NCI-H146 (cell line): ENCODE measurements at places on chromosomes 16 and 17.

GRCh38 chr16:29745853-29746345 is at the start of gene C16orf54:
Gene C16orf54 (minus strand): TSS chr16:29745990. CDS start chr16:29744951, 1,039 bp downstream.
- no peak for DNase-seq

DNA sequence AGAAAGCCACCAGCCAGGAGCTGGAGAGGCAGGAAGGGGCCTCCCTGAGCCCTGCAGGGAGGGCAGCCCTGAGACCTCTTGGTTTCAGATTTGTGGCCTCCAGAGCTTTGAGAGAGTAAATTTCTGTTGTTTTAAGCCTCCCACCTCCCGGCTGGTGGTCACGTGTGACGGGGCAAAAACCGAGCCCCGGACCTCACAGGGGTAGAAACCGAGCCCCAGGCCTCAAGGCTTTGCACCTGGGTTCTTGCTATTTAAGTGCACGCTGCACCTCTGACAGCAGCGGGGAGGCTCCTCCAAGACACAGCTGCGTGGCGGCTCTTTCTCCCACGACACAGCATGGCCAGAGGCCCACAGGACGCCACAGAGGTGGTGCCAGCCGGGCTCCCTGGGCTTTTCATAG is 17.4 kb upstream of the ZC3H18 start:
- DNase-seq, result no peak

DNA sequence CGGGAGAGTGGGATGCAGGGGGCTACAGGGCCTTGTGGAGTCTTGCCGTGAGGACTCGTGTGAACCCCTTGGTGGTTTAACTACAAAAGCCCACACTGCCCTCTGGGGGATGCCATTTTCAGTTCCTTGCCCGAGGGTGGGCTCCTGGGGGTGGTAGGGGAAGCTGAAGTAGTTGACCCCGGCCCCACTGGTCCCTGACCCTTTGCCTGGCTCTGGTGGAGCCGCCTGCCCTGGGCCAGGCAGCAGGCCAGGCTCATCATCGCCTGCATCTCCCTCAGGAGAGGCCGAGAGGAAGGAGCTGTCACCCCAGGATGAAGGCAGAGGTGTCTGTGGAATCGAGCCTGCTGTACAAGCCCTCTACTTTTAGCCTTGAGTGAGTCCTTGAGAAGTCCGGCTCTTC is 10.2 kb downstream of the COX4I1 start:
- DNase-seq, result no peak

DNA sequence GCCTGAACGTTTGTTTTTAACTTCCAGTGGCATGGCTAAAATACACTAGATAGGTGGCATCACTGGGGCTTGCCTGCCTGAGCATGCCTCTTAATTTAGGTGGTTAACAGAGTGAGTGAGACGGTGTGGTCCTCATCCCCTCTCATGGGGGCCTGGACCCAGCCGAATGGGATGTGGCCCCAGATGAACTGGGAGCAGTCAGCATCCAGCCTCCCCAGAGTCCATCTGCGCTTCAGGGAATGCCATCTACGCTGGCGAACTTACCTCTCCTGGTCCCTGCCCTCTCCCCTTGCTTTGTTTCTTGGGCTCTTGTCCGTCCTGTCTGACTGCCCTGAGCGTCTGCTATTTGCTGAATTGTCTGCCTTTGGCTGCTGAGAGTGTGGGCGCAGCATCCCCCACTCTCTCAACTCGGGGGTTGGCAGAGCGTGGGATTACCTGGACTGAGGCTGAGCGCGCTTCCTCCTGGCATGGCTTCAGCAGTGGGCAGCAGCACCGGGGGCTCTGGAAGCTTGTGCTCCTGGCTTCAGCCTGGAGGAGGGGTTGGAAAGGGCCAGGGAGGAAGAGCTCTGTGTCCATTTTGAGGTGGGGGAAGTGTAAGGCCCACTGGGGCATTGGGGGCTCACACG is 2.1 kb downstream of the RAB40C start:
- no peak for DNase-seq

DNA sequence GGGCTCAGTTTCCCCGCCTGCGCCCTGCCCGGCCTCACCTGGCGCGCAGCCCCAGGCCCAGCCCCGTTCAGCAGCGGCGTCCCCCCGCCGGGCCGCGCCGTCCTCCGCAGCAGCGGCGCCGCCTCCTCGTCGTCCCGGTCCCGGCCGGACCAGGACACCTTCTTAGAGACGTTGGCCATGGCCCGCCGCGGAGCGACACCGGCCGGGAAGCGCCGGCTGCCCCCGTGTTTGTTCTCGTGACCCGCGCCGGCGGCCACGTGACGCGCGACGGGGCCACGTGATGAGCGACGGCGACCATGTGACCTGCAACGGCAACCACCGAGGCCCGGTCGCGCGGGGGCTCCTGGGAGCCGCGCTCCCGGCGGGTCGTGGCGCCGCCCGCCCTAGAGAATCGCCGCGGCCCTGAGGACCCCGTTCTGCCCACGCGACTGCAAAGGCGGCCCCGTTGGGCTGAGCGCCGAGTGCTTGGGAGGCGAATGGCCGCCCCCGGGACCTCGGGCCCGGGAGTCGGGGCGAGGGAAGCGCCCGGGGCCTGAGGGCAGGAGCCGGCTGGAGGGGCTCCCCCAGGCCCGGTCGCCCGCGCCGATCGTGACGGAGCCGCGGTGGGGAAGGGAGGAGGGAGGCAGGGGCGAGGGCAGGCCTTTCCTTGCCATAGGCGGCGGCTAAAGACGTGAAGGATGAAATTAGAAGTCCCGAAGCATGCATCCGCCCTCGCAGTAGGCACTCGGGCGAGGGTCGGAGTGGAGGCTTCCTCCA is at the start of gene CLCN7:
Gene CLCN7 (minus strand): TSS at position 233 of the 756 bp plus-strand sequence. CDS start 54 bp downstream, at position 179.
- peak; percentile 84 for DNase-seq

DNA sequence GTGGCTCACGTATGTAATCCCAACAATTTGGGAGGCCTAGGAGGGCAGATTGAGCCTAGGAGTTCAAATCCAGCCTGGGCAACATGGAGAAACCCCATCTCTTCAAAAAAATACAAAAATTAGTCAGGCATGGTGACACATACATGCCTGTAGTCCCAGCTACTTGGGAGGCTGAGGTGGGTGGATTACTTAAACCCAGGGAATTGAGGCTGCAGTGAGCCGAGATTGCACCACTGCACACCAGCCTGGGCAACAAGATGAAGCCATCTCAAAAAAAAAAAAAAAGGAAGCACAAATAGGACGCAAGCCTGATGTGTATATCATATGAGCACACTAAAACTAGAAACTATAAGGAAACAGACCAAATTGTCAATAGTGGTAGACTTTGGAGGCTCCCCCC is 17.1 kb upstream of the FLCN start:
- no peak for DNase-seq

- DNase-seq, result no peak
Measured at GRCh38 chr17:28940142-28940541, 11.2 kb downstream of the PHF12 start.

- DNase-seq, result no peak
Measured at GRCh38 chr17:19274893-19275292, 37.7 kb downstream of the EPN2 start.

DNA sequence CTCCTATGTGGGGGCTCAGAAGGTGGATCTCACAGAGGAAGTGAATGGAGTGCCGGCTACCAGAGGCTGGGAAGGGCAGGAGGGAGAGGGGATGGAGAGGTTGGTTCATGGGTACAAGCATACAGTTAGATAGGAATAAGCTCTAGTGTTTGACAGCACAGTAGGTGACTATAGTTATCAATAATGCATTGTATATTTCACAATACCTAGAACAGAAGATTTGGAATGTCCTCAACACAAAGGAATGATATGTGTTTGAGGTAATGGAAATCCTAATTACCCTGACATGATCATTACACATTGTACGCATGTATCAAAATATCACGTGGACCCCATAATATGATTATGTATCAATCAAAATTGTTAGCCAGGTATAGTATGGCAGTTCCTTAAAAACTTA is 38.9 kb upstream of the MED9 start:
- no peak for DNase-seq

- DNase-seq, result no peak
Measured at GRCh38 chr16:69294051-69294450, 17.1 kb upstream of the VPS4A start.

- DNase-seq, result no peak
Measured at GRCh38 chr16:5678371-5678770, 580.8 kb upstream of the EEF2KMT start.

GRCh38 chr17:61389670-61390478 is 9.8 kb upstream of the TBX2 start:
- no peak for DNase-seq

GRCh38 chr16:962366-962765 is 8.4 kb downstream of the LMF1 start:
- no peak for DNase-seq

DNA sequence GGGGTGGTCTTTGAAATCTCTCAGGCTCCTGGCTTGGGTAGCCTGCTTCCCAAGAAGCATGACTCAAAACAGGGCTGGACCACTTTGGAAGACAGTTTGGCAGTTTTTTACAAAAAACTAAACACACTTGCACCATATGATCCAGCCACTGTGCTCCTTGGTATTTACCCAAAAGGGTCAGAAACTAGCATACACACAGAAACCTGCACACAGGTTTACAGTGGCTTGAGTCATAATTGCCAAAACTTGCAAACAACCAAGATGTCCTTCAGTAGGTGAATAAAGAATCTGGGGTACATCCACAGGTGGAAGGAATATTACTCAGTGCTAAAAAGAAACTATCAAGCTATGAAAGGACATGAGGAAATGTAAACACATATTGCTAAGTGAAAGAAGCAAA is 323.2 kb upstream of the CDH5 start:
- no peak for DNase-seq

DNA sequence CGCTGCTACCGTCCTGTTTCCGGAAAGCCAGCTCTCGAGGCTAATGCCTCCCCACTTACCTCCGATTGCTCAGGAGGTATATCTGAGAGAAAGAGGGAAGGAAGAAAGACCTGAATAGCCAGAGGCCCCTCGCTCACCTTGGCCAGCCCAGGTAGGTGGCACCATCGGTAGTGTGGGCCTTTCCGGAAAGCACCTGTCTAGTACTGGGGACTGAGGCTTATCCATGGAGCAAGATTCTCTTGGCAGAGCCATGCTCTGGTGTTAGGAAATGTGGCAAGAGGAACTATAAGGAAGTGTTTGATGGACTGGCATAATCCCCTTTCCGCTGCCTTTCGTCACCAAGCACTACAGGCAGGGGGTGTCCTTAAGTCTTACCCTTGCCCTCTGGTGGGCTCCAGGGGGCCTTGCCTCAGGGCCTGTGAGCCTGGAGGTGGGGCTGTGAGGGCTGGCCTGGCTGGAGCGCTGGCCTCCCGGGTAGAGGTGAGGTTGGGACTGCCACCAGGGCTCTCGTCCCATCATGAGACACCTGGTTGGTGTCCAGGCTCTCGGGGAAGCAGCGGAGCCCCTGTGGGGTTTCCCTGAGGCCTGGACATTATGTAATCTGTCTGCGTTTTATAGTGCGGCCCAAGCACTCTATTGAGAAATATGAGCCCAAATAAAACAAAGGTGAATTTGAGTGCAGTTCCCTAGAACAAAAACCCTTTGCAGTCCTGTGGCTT is 2.9 kb downstream of the CMIP start:
- peak; percentile 12 for DNase-seq

DNA sequence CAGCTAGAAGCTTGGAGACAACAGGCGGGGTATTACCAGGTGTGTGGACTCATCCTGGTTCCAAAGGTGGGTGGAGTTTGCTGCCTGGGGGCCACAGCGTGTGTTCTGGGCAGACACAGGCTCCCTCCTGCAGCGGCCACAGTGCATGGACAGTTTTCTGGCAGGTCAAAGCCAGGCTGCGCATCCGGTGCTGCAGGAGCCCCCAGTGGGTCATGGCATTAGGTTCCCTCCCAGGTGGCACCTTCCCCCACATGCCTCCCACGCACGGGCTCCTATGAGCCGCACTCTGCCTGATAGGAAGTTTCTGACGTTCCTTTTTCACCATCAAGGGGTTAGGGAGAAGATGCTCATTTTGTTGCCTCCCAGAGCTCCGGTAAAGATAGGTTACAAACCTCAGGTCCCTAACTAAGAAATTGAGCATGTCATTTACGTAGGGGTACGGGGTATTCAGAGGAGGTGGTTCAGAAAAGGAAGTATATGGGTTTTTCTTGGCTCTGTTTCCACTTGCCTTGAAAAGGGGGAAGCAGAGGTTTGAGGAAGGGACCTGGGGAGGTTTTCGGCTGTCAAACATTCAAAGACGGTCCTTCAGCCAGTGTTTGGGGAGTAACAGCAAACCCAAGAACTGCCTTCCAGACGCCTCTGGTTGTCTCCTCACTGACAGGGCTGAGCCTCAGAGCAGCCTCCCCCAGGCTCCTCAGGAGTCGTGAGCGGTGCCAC is 32.7 kb upstream of the NAT9 start:
- DNase-seq, result no peak

DNA sequence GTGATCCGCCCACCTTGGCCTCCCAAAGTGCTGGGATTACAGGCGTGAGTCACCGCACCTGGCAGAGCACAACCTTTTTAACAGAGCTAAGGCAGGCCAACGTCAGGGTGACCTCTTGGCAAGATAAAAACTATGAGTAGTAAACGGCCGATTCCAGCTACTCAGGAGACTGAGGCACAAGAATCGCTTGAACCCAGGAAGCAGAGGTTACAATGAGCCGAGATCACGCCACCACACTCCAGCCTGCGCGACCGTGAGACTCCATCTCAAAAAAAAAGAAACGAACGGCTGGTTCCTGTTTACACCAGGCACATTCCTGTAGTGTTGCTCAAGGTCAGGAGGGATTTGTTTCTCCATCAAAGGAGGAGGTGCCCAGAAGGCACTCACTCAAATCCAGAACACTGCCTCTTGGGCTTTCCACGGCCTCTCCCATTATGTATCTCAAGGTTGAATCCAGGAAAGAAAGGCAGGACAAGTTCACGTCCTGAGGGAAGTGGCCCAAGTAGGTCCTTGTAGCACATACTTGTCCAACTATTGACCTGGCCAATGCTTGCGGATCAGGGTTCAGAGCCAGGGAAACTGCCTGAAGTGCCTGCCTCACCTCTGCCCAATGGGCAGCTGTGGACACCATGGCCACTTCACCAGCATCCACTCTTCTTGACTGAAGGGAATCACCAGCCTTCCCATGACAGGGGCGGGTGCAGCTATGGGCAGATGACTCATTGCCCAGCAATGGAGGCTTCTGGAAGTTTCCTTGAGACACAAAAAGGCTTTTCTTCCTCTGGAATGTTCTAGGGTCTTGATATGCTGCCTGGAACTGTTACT is 13.5 kb downstream of the KNOP1 start:
- no peak for DNase-seq

GRCh38 chr17:48439110-48439850 is 9.3 kb upstream of the SKAP1 start:
- no peak for DNase-seq

DNA sequence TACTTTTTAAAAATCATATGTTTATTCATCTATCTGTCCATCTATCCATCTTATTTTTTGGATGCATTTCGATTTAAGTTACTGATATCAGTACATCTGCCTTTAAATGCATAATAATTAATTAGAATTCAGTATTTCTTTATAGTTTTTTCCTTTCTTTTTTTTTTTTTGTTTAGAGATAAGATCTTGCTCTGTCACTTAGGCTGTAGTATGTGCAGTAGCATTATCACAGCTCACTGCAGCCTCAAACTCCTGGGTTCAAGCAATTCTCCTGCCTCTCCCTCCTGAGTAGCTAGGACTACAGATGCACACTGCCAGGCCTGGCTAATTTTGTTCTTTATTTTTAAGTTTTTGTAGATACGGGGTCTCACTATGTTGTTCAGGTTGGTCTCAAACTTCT is 133.4 kb downstream of the SSH2 start:
- no peak for DNase-seq
